ENCODE measurements at places on chromosomes 16 and 17.

DNA sequence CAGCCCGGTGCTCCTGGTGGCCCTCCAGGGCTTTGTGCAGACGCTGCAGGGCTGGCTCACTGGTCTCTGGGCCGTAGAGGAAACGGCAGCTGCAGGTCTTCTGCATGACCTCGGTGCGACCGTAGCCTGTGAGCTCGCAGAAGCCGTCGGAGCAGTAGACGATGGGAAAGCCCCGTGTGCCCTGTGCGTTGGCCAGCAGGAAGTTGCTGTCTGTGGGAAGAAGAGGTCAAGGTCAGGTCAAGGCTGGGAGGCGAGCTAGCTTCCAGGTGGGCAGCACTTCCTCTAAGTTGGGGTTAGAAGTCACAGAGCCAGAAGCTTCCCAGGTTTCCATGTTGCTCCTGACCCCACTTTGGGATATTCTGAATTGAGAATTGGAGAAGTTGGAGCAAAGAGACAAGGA, 2.1 kb downstream of the KCNH4 start:
- no peak for DNase-seq

DNA sequence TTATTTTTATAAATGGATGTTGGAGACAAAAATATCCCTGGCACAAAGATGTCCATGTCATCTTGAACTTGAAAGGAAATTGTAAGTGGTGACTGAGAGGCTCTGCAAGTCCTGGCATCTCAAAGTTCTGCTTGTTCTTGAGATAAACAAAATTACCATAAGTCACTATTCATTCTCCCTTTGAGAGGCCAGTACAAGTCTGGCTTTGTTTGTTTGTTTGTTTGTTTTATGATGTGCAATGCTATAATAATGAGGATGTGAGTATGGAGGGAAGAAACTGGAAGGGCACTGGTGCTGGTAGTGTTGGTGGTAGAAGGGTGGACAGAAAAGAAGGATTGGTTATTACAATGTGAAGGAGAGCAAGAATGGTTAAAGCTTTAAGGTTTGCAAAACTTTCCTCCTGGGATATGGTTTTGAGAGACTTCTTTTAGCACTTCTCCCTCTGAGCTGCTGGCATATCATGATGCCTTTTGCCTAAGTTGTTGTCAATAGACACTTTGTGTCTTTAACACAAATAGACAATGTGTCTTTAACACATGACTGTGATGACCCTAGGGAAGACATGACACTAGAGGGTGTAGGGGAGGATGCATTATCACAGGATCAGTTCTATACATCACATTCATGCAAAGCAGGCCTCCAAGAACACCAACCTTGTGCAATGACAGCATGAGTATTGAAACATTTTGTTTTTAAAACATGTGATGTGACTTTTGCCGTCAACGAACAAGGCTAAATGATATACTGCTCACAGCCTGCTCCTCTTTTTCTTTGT, 880.5 kb upstream of the GOT2 start:
- no peak for DNase-seq

DNA sequence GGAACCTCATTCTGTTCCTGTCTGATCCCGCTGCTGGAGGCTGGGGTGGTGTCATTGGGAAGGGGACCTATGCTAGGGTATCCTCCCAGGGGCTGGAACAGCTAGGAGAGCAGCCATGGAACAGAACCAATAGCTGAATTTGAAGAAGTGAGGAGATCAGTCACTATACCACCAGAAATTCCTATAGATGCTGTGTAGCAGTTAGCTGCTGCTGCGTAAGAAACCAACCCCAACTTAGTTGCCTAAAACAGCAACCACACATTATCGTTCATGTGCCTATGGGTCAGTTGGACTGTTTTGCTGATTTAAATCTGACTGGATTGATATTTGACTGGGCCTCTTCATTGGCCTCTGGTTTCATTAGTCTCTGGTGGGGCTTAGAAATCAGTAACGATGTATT, 20.4 kb upstream of the SYT17 start:
- no peak for DNase-seq

DNA sequence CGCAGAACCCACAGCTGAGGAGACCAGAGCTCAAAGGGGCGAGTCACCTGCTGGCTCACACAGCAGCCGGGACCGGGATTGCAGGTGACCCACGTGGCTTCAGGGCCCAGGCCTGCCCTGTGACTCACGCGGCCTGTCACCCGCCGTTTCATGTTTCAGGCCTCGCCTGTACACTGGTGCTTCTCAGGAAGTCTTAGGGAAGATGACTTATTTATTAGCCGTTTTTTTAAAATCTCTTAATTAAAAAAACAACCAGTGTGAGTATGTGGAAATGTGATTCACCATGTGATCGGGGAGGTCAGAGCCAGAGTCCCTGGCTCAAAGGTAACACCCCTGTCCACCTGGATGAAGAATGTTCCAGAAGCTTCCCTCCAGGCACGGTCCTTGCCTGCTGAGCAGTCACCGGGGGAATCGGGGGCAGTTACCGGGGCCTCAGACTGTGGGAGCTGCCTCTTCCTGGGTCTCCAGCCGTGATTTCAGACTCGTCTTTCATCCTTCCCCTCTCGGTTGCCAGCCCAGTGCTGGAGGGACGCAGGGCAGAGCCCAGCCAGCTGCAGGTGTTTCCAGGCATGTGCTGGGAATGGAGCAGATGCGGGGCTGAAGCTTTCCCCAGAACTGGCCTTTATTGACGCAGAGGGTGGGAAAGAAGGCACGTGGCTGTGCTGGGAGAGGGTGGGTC, 49.3 kb downstream of the CMIP start:
- DNase-seq, result no peak

DNA sequence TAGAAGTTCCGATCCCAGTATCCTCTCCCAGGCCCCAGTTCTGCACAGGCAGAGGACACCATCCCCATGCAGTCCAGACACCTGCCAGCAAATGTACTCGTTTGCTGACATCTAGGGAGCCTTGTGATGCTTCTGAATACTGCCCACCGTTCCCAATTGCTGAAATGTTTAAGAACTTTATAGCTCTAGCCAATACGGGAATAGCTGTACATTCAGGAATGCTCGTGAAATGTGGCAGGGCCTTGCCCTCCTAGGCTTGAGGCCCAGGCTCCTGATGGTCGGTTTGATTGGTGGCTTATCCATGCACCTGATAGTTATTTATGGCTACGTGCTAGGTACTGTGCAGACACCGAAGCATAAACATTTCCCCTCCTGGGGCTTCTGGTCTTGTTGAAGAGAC, 255.5 kb downstream of the PRKCA start:
- DNase-seq, result no peak

GRCh38 chr16:21617607-21618006, 18.2 kb downstream of the METTL9 start:
- DNase-seq, result no peak

GRCh38 chr17:47301831-47302230, 21.9 kb upstream of the EFCAB13 start:
- DNase-seq, result no peak

DNA sequence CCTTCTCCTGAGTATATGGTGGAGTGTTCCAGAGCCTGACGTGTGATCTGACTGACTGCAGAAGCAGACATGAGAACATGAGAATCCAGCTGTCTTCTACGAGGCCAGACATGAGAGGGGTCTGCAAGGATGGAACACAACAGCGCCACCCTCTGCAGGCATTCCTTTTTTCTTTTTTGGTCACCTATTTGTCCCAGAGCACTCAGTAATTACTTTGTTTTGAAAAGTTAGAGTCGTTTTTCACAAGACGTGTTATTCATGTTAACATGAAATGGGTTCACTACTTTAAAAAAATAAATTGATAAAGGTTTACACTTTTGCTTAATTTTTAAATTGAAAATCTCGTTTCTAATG, 43.8 kb upstream of the ATP2A3 start:
- no peak for DNase-seq

DNA sequence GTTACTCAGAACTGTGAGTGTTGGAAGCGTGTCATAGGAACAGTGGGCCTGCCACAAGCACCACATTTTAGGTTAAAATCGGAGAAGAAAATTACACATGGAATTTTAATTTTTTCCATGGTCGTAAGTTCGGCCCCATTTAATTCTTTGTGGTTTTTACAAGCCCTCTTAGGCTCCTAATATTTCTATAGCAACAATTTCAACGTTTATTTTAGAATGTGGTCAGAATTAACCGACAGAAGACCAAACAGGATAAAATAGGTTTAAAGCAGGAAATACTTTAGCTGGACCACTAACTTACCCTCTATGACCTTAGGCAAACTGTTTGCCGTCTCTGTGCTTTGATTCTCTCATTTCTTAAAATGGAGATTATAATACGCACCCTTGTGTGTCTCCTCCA, 69.9 kb downstream of the FTO start:
- DNase-seq, result no peak

DNA sequence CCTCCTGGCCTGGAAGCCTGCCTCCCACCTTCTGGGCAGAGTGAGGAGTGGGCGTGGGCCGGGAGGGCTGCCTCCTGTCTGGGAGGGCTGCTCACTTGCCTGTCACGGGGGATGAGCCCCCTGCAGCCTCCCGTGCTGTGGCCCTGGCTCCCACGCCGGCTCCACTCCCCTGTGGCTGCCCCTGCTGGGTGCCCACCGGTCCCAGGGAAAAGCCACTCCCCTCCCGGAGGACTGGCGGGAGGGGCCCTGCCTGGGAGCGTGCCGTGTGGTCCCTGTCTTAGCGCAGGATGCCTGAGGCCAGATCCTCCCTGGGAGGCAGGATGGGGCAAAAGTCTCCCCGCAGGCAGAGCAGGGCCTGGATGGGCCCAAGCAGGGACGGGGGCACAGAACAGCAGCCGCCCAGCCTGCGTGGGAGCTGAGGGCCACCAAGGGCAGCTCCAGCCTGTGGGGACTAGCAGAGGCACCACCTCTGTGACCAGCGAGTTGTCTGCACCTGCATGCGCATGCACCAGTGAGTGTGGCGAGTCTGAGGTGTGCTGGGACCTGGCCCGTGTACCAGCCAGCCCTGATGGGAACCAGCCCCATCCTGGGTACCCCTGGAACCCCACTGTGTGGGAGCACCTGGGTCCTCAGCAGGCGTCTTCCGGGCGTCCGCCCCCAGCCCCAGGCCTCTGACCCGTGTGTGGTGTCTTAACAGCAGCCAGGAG, 339.9 kb downstream of the SEC14L1 start:
- no peak for DNase-seq

GRCh38 chr17:39400547-39401411, 647 bp downstream of the FBXL20 start:
- peak; percentile 21 for DNase-seq

DNA sequence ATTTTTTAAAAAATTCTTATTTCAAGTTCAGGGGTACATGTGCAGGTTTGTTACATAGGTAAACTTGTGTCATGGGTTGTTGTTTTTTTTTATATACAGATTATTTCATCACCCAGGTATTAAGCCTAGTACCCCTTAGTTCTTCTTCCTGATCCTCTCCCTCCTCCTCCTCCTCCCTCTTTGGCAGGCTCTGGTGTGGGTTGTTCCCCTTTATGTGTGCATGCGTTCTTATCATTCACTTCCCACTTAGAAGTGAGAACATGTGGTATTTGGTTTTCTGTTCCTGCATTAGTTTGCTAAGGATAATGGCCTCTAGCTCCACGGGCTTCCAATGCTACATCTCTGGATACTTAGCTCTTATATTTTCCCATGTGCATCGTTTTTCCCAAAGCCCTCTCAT, 404.4 kb downstream of the HAPSTR1 start:
- DNase-seq, result no peak

- no peak for DNase-seq
These were observed 1714.6 kb downstream of the TP53TG3F start for GRCh38 chr16:35174016-35174415.

Data from right hindlimb (tissue), 1 donor.